ENCODE measurements at places on chromosomes 12 and 14.

DNA sequence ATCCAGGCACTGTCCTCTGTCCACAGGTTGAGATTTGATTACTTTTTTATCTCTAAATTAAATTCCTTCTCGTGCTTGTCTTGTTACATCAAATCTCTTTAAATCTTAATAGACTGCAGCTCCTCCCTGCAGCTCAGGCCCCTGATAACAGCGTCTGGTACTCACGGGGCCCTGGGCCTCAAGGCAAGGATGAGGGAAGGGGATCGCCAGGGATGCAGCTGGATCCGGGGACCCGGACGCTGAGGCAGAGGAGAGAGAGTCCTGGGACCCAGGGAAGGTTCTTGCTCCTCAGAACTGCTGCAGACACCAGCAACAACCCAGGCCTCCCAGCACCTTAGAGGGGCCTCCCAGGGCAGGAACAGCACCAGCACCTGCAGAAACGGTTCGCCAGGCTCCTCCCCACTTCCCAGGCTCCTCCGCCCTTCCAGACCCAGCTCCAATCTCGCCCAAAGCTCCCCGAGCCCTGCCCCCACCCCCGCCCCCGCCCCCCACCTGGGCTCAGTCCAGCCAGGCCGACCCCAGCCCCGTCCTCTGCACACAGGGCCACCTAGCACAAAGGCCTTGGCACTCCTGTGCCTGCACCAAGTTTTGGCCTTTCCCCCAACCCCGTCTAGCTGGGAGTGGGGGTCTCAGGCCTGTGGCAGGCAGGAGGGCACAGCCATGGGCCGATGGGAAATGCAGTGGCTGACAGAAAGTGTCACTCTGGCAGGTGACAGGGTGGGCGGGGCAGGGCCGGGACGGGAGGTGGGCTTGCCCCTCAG lies 60.3 kb upstream of the GALNT9 start:
- no peak for DNase-seq

- DNase-seq: no peak
Observed at GRCh38 chr14:52286661-52287649, 19.5 kb downstream of the PTGDR start.

GRCh38 chr12:24752763-24753462 lies 196.0 kb downstream of the BCAT1 start:
- DNase-seq: no peak

DNA sequence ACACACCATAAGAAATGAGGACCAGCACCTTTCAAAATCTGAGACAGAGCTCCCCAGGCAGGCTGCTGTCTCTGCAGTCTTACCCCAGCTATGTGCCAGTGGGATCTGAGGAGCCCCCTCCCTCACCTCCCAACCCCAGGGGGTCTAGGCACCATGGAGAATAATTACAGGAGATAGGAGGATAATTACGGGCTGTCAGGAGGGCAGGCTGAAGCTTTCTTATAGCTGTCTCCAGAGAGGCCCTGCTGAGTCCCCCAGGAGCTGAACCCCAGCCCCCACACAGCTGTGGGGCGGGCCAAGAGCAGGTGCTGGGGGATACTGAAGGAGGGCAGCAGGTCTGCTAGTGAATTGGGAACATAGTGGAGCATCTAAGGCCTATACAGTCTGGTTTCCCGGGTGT lies 6.8 kb downstream of the CPNE6 start:
- DNase-seq: no peak

All from NCI-H2029 (cell line).